Pons (tissue), 1 donor: ENCODE measurements at places on chromosomes 11 and 22.
A peak's percentile ranks its signal among the peaks of the same experiment; 100 is the strongest.

DNA sequence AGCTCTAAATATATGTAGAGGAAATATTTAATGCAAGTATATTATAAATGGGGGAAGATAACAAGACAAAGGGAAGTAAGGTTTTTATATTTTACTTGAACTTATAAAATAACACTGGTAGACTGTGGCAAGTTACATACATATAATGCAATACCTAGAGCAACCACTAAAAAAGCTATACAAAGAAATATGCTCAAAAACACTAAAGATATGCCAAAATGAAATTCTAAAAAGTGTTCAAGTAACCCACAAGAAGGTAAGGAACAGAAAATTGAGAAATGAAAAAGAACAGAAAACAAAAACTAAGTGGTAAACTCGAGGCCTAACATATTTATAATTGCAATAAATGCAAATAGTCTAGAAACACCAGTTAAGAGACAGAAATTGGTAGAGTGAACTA lies 32.5 kb downstream of the BTG4 start:
- DNase-seq, result no peak

GRCh38 chr11:129268371-129268770 lies 76.2 kb upstream of the ARHGAP32 start:
- DNase-seq, result no peak

- peak; percentile 7 for DNase-seq
These were observed 68.1 kb downstream of the MPPED1 start for GRCh38 chr22:43479962-43480361.

GRCh38 chr11:27830206-27830605 lies 130.0 kb upstream of the BDNF start:
- DNase-seq, result no peak

DNA sequence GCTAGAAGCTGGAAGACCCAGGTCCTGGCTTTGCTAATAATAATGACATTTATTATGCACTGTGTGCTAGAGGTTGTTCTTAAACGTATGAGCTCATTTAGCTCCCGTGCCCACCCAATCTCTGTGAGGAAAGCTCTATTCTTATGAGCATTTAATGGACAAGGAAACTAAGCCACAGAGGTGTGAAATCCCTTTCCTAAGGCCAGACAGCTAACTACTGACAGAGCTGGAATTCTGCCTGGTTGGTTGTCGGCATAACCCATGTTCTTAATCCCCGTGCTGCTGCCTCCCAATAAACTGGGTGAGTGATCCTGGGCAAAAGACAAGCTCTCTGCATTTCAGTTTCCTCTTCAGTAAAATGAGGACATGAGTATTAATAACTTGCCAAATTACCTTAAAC lies 49.4 kb downstream of the SNX19 start:
- DNase-seq, result no peak

- DNase-seq, result no peak
These were observed 4.2 kb downstream of the TTLL8 start for GRCh38 chr22:50053861-50054260.

DNA sequence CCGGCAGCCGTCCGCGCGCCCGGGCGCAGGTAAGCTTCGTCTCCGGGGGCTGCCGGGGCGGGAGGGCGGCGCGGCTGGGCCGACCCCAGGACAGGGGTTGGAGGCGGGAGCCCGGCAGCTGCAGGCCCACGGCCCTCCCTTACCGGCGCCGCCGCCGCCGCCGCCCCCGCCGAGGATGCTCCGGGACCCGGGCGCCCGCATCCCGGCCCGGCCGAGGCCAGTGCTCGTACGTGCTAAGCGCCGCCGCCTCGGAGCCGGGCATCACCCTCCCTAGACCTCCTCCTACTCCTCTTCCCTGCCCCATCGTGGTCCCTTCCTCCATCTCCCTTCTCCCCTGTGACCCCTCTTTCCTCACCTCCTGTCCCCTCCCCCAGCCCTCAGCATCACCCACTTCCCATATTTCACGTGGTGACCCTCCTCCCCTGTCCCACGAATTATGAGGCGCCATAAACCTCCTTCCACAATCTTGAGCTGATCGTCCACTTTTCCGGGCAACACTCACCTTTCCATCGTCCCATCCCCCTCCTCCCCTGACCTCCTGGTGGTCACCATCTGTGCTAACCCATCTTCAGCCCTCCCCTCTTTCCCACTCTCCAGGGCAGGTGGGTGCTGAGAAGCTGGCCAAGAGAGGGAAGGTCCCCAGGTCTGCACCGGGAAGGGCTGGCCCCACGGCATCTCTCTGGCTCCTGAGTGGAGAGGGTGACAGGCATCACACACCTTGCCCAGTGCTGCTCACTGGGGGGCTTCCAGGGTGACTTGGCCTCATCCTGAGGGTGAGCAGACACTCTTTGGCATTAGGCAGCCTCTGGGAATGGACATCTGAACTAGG lies 612 bp downstream of the ASPHD2 start:
- DNase-seq, result no peak

GRCh38 chr22:22386602-22387385 lies 121.7 kb downstream of the ZNF280B start:
- DNase-seq, result no peak

DNA sequence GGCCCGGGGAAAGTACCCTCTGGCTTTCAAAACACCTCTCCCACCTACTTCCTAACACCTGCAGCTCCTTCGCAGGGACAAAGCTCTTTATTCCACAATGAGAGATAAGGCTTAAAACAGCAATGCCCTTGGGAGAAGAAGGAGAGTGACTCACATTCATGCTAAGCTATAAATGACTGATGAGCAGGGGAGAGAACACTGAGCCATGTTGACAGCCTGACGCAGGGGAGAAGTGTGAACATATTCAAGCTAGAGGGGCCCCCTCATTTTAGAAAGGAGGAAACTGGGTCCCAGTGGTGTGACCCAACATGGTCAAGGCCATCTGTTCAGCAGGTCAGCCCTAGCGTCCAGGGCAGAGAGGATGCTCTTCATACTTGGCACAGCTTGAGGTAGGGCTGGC lies 171.8 kb downstream of the DSCAML1 start:
- DNase-seq, result no peak

- no peak for DNase-seq
These were observed 20.1 kb downstream of the PTPN5 start for GRCh38 chr11:18771266-18772035.

- DNase-seq, result peak; percentile 31
These were observed 17.3 kb upstream of the EIF3D start for GRCh38 chr22:36546092-36546804.

DNA sequence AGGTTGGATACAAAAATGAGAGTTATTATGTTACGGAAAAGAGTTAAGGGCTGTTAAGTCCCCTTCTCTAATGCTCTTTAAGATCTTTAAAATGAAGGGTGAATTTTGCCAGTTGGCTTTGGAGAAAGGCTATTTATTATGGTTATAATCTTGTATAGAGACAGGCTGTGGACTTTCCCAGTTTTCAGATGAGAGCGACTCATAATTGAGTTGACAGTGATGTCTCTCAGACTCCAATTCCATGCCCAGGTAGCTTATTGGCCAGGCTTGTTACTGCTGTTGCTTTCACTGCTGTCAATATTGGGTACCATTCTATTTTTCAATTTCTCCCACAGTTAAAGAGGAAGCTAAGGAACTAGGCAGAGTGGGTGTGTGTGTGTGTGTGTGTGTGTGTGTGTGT lies 13.1 kb downstream of the ENDOD1 start:
- DNase-seq, result no peak

DNA sequence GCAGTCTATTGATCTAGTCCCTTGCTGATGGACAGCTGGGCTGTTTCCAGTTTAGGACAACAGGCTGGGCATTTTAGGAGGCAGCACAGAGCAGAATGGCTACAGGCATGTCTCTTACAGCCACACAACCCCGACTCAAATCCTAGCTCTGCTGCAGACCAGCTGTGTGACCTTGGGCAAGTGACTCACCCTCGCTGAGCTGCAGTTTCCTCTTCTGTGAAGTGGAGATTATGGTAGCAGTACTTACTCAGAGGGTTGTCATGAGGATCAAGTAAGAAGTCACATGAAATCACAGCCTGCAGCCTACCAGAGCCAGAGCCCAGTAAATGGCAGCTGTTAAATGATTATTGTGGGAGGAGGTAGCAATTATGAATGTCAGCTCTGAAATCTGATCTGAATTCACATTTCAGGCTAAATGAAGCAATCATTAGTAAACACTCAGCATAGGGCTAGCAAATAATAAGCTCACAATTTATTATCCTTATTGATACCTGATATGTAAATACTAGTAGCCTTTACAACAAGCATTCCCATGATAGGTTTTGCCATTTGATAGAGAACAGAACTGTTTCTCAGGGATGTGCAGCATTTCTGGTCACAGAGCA lies 58.9 kb downstream of the MYEOV start:
- no peak for DNase-seq

DNA sequence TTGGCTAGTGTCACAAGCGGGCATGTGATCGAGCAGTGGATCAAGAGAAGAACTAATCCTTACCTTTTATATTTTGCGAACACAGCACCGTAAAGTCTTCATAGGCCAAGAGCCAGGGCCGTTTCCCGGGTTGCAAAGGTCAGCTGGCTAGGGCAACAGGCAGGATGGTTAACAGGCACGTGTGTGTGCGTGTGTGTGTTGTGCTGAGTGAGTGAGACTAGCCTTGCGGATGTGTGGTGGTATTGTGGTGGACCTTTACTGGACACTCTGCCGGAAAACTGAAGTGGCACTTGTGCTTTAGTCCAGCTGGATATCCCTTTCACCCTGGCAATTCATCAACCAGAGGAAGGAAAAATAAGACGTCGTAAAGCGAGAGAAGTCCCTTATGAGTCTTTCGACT lies 176.7 kb downstream of the BCR start:
- DNase-seq, result no peak

DNA sequence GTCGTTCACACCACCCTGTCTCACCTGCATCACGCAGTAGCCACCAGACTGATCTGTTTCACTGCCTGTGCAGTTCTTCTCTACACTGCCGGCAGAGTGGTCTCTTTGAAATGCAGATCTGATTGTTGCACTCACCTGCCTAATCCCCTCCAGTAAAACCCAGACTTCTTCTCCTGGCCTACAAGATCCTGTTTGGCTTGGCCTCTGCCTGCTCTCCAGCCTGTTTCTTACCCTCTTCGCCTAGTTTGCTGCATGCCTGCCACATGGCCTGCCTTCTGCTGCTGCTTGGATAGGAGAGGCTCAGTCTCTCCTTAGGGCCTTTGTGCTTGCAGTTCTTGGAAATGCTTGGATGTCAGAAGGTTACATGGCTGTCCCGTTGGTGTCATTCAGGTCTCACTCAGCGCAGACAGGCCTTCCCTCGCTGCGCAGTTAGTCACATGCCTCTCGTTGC lies 42.0 kb downstream of the PACS1 start:
- DNase-seq, result no peak

DNA sequence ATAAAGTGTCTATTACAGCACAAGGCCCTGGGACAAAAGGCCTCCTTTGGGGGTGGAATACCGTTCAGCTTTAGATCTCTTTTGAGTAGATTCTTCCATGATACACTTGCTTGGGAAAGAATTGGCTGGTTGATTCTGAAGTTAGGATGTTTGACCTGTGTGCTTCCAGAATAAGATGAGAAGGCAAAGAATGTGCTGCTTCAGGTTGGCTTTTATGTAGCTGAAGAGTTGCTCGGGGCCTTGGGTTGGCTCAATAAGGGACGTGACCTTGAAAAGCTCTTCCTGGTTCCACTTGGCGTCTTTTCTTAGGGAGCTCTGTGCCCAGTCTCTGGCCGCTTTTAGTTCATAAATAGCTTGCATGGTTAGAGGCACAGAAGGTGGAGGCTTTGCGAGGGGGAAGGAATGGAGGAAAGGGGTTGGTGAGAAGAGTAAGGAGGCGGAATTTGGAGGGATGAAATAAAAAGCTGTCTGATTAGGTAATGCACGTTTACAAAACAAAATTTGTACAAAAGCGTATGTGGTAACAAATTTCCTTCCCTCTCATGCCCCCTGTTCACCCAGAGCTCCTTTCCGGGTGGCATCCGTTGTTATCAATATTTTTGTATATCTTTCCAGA lies 4.2 kb upstream of the SORL1-AS1 start:
- no peak for DNase-seq

- peak; percentile 73 for DNase-seq
These were observed 7.1 kb downstream of the SCN4B start for GRCh38 chr11:118145285-118146227.

DNA sequence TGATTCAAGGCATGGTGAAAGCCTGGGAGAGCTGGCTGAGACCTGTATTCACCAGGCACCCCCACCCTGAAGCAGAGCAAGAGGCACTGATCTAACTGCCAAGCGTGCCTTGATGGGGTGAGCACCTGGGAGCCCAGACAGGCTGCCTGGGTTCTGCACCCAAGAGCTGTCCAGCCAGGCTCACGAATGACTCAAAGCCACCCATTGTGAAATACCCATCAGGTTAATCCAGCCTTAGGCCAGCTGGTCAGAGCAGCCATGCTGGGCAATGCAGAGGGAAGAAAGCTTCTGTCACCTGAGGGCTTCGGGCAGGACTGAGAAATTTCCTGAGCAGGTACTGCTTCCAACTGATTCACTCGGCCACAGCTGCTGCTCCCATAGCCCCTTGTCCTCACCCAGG lies 22.1 kb downstream of the THOC5 start:
- no peak for DNase-seq

DNA sequence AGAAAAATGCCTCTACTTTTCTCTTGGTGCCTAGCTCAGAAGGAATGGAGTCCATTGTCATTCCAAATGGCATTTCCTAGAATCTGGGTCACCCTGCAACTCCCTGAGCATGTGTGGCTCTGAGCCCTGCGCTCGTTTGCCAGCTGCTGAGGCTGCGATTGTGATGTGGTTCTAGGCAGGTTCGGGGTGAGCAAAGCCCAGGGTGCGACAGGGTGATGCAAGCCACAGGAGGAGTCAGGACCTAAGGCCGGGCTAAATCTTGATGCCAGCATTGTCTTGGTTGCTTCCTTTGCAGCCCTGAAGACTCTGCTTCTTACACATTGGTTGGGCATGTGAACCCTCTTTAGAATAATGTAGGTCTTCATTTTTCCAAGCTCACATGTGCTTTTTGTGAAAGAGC lies 131.0 kb downstream of the MORC2 start:
- DNase-seq, result peak; percentile 25

- DNase-seq, result no peak
These were observed 12.7 kb upstream of the FOLR1 start for GRCh38 chr11:72179049-72179803.

GRCh38 chr22:30829901-30830550 lies 135.4 kb downstream of the OSBP2 start:
- no peak for DNase-seq

GRCh38 chr11:113001709-113002108 lies 40.5 kb downstream of the NCAM1 start:
- no peak for DNase-seq

DNA sequence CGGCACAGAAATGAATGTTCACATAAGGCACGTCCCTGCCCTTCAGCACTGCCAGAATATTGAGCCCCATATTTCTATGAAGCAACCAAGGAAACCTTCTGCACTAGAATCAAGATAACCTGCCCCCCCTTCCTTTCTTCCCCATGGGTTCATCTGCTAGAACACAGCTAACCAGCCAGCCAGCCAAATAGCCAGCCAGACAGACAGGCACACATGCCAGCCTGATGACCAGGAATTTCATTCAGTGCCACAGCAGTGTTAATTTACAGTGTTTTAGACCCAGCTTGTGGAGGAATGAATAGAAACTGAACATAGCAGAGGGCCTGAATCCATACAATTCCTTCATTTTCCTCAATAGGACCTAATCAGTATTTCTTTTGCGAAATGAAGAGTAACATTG lies 57.0 kb downstream of the TENM4 start:
- no peak for DNase-seq

- DNase-seq, result no peak
These were observed 48.1 kb downstream of the DNHD1 start for GRCh38 chr11:6544921-6545850.
